Stimulated activated CD8-positive, alpha-beta memory T cell treated with anti-CD3 and anti-CD28 coated beads, Interleukin-4, amount 100 ng/mL, for 4 hours (primary cell): ENCODE measurements at places on chromosomes 5 and 9.

DNA sequence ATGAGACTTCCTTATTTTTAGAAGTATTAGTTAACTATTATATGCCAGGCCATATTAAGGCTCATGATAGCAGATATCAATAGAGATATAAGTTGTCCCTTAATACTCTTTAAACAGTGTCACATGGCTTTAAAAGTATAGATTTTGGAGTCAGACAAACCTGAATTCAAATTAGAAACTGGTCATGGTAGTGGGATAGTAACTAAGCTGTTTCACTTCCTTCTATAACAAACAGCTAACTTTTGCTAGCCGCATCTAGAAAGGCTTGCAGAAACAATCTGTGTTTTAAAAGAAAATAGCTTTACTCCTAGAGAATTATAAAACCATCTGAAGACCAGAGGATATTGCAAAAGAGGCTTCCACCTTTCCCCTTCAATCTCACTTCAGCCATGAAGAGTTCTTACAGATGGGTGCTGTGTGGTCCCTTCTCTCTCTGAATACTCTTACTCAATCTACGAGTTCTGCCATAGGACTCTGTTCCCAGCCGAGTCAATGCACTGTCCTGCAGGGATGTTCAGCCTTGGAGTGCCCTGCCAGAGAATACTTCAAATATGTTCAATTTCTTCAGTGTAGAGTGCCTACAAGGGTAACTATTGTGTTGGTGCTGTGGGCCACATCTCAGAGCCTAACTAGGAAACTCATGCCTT is 810.2 kb downstream of the EFNA5 start:
- DNase-seq, result no peak

- no peak for DNase-seq
These were observed 85.6 kb downstream of the SLC28A3 start for GRCh38 chr9:84254972-84255371.

DNA sequence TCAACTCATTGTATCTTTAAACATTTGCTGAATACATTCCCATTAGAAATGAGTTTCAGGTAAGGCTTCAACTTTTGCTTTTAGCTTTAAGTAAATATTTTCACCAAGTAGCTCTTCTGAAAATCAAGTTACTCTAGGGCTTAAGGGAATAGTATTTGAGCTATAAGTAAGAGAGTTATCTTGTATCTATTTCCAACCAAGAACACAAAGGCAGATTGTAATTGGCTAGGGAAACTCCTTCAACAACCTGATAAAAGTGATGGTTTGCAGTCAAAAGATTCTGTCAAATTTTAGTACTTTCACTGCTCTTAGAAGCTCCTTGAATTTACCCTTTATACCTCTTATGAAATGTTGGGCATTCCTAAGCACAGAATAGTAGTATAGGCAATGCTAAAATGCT is 13.0 kb downstream of the ELL2 start:
- DNase-seq, result no peak

DNA sequence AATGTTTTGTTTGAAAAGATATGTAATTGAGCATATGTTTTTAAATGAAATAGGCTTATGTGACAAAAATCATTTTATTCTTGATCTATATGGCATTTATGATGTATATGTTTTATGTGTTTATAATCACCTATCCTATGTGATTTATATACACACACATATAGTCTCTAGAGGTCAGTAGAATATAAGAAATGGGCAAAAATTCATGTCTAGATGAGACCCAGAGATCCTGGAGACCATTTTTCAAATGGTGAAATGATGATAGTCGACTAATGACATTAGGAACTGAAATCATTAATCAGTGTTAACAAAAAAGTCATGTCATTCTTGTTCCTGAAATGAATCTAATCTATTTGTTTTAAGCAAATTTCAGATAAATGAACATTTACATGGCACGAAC is 709.2 kb upstream of the WWC1 start:
- DNase-seq, result no peak

GRCh38 chr9:92455217-92455616 is 27.1 kb downstream of the ASPN start:
- no peak for DNase-seq

GRCh38 chr5:172417983-172418630 is 36.2 kb downstream of the SH3PXD2B start:
- no peak for DNase-seq

GRCh38 chr9:134923466-134923865 is 5.8 kb upstream of the FCN1 start:
- DNase-seq, result no peak

DNA sequence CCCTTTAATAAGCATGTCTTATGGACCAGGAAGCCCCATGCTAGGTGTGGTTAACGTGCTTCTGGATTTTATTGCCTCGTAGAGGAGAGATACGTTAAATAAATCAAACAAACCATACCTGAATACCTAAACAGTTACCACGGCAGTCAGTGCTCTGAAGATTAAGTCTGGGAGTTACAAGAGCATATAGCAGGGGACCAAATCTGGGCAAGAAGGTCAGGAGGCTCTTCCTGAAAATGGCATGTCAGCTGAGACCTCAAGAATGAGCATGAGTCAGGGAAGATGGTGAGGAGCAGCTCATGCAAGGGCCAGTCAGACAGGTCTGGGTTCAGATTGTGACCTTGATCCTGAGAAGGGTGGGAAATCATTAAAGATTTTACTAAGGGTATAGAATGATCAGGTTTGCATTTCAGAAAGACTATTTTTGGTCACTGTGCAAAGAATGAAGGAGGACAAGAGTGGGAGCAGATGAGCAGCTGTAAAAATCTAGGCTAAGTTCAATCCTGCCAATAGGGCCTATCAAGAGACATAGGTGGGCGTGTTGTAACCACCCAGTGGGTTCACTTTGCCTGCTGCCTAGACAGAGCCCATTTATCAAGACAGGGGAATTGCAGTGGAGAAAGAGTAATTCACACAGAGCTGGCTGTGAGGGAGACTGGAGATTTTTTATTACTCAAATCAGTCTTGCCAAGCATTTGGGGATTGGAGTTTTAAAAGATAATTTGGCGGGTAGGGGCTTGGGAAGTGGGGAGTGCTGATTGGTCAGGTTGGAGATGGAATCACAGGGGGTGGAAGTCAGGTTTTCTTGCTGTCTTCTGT is 4.8 kb upstream of the ZNF366 start:
- no peak for DNase-seq

DNA sequence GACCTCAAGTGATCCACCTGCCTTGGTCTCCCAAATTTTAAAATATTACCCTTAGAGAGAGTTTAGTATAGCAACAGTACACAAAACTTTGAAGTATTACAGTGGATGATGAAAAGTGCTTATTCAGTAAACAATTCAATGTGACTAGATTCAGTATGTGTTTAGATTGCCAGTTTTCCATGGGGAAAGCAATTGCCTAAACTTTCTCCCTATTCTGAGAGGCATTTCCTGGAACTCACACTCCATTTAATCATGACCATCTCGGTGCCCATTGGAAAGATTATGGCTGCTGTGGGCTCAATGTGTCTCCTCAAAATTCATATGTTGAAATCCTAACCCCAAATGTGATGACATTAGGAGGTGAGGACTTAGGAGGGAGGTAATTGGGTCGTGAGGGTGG is 38.9 kb upstream of the MYO10 start:
- DNase-seq, result no peak

- no peak for DNase-seq
These were observed 200.1 kb downstream of the NSG2 start for GRCh38 chr5:174245516-174246075.

GRCh38 chr5:106093134-106093533 is 1577.6 kb downstream of the EFNA5 start:
- DNase-seq, result no peak

GRCh38 chr9:124078641-124079040 is 67.1 kb downstream of the LHX2 start:
- no peak for DNase-seq

- no peak for DNase-seq
These were observed 2.7 kb downstream of the PHYKPL start for GRCh38 chr5:178229861-178230260.

DNA sequence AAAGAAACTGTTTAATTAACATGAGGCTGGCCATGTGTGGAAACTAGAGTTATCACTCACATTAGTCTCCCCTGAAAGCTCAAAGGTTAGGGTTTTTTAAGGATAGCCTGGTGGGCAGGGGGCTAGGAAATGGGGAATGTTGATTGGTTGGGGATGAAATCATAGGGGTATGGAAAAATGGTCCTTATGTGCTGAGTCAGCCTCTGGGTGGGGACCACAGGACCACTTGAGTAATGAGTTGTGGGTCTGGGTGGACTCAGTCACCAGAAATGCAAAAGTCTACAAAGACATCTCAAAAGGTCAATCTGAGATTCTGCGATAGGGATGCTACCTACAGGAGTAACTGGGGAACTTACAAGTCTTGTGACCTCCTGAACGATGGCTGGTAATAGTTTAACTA is 362.8 kb downstream of the DMAC1 start:
- no peak for DNase-seq

DNA sequence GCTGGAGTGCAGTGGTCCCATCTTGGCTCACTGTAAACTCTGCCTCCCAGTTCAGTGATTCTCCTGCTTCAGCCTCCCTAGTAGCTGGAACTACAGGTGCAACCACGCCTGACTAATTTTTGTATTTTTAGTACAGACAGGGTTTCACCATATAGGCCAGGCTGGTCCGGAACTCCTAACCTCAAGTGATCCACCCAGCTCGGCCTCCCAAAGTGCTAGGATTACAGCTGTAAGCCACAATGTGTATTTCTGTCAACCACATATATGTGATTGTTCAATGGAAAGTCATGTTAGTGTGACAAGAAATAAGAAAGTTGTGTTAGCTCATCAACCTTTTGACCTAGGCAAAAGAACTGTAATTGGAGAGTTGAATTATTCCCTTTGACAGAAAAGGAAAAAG is 677.1 kb upstream of the CHD1 start:
- DNase-seq, result no peak

DNA sequence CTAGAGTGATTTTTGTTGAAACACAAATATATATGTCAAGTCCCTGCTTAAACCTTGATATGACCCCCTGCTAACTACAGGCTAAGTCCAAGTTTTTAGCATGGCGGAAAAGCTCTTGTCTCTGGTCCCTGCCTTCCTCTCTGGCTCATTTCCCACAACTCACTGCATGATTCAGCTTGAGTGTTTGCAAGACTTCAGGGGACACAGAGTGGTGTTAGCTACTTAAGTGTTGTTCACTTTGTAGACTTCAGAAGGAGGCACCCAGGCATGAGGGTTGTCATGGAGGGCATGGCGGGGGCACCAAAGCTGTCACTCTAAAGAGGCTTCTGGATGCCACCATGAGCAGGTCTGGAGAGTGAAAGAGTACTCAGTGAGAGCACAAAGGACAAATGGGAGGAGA is 362.4 kb upstream of the ACTBL2 start:
- no peak for DNase-seq

- no peak for DNase-seq
These were observed 203.9 kb downstream of the CWC27 start for GRCh38 chr5:64972591-64972990.

DNA sequence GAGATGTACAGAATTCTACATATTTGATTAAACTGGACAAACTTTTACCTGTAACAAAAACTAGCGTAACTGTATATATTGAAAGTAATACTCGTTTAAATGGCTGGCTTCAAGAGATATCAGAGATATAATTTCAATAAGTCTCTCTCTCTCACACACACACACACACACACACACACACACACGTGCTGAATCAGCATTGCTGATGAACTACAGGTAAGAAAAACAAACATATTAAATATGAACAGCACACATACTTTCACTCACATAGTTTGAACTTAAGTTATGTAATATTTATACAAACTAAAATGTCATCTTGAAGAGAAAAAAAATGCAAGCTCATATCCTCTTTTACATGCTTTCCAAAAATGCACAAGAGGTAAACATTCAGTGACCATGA is 145.4 kb downstream of the BNC2 start:
- DNase-seq, result no peak

- DNase-seq, result no peak
These were observed 28.5 kb downstream of the MAN2A1 start for GRCh38 chr5:109718216-109718615.

- DNase-seq, result no peak
These were observed 341.2 kb upstream of the WWC1 start for GRCh38 chr5:167950126-167950721.

GRCh38 chr9:97640325-97640724 is 6.7 kb downstream of the NCBP1 start:
- no peak for DNase-seq

- no peak for DNase-seq
These were observed 384.8 kb downstream of the MAT2B start for GRCh38 chr5:163890261-163890660.

- DNase-seq, result no peak
These were observed 17.6 kb upstream of the HAVCR1 start for GRCh38 chr5:157076558-157076957.

DNA sequence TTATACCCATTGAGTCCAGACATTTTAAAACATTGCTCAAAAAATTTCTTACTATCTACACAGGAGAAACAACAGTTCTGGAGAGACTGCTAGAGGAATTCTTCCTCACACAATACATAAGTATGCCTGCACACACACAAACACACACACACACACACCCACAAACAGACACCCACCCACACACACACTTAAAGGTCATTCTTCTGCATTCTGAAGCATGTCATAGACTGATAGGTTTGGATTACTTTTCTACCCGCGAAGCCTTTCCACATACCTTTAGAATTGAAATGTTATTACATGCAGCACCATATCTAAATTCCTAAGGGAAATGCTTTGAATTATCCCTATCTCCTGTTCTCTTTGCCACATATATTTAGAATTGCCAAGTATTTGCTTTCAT is 80.2 kb downstream of the FAM174A start:
- no peak for DNase-seq

DNA sequence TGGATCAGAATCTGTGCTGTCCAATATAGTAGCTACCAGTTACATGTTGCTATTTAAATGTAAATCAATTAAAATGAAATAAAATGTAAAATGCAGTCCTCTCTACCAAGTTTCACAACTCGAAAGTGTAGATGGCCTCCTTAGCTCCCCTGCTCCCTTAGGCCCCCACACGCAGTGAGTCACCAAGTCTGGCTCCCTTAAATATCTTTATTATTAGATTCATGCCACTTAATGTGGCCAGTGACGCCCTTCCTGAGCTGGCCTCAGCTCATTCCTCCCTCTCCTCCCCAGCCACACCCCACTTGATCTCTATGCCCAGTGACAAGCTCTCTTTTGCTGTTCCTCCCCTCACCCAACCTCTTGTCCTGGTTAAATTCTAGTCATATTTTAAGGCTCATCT is 88.4 kb upstream of the DNAH5 start:
- no peak for DNase-seq

GRCh38 chr9:5543875-5544702 is 33.8 kb downstream of the PDCD1LG2 start:
- no peak for DNase-seq
